ENCODE measurements at places on chromosomes 16 and 17.

DNA sequence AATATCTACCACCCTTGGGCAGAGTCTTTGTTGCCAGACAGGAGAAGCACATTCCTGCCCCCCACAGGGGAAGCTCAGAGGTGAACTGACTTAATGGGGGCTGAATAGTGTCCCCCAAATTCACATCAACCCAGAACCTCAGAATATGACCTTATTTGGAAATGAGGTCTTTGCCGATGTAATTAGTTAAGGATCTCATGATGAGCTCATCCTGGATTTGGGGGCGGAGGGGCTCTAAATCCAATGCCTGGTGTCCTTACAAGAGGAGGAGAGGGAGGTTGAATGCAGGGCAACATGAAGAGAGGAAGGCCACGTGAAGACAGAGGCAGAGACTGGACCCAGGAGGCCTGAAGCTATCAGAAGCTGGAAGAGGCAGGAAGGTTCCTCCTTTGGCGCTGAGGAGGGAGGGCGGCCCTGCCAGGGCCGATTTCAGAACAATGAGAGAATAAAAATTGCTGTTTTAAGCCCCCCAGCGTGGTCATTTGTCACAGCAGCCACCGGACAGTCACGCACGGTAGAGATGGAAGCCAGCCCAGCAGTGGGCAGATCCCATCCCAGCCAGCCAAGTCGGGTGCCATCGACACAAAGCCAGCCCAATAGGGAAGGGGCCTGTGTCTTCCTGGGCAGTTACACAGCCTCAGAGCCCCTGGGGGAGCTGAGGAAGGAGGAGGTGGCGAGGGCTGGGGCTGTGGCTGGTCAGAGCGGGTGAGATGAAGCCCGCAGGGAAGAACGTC, 21.3 kb downstream of the C16orf74 start:
- DNase-seq: no peak

- no peak for DNase-seq
These were observed 23.8 kb downstream of the NLRP1 start for GRCh38 chr17:5560361-5560988.

GRCh38 chr16:77767211-77767610, 21.2 kb upstream of the VAT1L start:
- no peak for DNase-seq

GRCh38 chr17:57918017-57918895, 37.0 kb downstream of the CUEDC1 start:
- no peak for DNase-seq

DNA sequence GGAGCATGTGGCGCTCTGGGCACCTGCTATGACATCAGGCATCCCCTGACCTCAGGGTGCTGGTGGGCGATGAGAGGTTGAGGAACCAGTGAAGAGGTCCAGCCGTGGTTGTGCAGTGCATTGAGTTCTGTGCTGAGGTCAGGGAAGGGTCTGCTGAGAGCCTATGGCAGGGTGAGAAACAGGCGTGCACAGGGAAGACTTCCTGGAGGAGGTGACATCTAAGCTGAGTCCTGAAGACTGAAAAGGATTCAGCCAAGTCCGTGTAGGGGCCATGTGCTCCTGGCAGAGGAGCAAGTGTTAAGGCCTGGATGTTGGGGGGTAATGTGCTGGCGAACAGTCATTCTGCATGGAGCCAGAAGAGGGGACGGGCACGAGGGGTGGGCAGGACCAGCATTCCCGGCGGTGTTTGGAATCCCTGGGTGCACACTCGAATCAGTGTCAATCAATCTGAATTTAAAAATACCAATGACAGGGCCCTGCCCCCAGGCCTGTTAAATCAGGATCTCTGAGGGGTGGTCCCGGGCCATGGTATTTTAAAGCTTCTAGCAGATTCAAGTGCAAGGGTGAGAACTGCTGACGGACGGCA, 65.8 kb upstream of the CIBAR2 start:
- no peak for DNase-seq

DNA sequence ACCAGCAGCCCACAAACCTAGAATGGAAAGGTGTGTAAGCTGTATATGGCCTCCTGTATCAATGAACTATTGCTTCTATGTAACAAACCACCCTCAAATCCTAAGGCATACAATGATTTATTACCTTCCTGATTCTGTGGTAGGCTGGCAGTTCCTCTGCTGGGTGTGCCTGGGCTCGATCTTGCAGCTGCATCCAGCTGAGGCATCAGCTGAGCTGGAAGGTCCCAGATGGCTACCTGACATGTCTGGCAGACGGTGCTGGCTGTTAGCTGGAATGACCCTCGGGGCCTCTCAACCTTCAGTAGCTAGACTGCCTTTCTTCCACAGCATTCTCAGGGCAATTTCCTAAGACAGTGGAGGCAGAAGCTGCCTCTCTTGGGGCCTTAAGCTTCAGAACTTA, 152.7 kb downstream of the RAB11FIP4 start:
- no peak for DNase-seq

GRCh38 chr16:11245988-11246387, 10.0 kb downstream of the SOCS1 start:
- no peak for DNase-seq

DNA sequence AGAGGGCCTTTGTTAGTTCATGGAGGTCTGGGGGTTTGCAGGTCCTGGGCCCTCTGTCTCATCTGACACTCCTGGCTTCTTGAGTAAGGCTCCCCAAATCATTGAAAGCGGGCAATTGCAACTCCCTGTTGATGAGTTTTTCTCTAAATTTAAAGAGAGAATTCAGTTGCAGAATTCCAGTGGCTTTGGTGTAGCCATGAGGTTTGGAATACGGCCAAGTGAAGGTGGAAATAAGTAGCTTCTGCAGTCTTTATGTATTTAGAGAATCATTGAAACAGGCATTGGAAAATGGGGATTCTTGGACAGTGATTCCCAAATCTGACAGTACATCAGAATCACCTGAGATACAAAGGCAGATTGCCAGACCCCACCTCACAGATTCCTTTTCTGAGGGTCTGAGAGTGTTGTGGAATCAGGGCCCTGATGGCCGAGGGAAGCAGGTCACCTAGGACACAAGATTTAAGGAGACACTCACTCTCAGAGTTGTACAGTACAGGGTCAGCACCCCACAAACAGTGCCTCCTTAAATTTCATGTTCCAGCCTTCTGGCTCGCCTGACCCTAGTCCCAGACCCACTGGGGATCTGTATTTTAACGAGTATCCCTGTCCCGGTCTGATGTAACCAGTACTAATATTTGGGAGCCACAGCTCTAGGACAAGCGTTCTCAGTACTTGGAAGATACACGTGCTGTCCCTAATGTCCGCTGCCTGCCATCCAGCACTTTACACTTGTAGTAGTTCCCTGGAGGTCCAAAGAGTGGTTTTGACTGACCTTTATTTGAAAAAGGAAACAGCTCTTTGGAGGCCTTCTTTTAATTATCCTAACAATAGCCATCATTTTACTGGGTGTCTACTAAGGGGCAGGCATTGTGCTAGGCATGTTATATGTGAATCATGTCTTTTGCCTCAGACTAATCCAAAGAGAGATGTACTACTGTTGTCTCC, 37.8 kb downstream of the YPEL2 start:
- no peak for DNase-seq

- DNase-seq: no peak
These were observed 157.0 kb upstream of the SOX9 start for GRCh38 chr17:71963791-71964190.

DNA sequence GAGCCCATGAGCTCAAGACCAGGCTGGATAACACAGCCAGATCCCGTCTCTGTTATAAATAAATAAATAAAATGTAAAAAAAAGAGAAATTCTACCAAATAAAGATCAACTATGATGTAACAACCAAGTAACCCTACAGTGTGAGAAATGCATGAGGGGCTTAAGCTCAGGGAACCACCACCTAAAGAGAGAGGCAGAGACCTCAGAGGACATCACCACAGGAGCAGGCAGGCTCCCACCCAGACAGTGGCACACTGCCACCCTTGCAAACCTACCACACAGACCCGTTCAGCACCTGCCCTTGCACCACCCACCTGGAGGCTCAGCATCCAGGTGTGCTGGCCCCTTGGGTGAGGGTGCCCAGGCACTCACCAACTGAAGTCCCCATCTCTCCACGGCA, 45.6 kb downstream of the ANKRD11 start:
- DNase-seq: no peak

- DNase-seq: no peak
These were observed 51.7 kb downstream of the NXN start for GRCh38 chr17:927611-928461.

- DNase-seq: no peak
These were observed 290.4 kb downstream of the ABCC12 start for GRCh38 chr16:47865337-47865855.

DNA sequence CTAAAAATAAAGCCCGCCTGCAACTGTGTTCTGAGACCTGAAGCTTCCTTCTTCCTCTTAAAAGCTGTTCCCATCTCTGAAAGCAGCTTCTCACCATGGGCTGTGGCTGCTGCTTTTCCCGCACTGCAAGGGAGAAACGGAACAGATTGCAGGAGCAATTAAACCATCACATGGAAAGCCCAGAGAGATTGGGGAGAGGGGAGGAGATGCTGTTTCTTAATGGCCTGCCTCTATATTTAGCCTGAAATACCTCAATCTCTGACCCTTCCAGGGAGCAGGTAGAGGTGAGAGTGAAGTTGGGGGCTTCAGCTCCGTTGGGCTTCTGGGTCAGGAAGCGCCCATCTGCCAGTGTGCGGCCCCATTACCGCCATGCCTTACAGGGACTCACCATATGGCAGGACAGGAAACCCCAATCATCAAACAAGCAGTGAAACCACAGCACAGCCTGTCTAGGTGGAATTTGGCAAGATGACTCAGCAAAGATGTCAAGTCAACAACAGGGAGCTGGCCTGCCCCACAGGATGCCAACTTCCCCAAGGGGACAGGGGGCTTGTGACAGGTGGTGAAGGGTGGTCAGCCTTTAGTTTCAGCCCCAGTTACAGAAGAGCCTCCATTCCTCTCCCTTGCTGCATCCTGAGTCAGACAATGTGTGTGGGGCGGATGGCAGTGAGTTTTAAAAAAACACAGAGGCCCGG, 286.6 kb upstream of the CCL2 start:
- DNase-seq: peak; percentile 82

DNA sequence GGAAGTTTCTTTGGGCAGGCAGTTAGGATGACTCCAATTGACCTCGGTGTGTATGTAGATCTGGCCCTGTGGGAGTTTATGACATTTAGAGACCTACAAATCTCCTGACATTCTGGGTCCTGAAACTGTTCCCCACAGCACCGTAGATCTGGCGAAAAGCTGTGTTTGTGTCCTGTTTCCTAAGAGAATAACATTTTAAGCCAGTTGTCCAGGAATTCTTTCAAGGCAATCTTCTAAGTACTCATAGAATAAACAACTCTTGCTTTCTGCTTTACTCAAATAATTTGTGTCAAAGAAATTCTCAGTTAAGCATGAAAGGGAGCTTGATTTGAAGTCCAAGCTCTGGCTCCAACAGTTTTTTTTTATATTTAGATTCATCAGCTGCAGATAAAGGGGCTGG, 78.5 kb upstream of the ELAC2 start:
- DNase-seq: no peak

DNA sequence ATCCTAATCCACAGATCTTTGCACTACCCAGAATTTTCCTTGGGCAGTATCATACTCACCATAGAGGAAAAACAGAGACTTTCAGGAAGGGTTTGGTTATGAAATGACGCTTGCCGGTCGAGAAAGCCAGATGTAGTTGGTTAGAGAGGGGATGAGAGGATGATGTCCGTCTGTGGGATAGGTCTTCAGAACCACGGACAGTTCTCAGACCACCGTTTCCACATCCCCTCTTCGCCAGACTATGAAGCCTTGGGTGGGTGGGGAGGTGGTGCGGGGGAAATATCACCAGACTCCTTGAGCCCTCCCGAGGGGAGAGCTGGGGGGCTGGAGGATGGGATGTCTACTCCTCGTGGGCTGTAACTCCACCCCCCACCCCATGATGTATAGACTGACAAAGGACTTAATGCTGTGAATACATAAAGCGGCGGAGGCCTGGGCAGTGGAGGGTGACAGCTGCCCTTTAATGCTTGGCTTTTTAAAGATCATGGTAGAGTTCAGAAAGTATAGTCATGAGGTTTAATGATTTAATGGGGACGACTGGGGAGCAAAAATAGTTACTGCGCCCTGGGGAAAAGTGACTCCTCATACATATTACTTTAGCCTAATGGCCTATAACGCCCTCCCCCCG, 96.6 kb downstream of the MRM1 start:
- DNase-seq: no peak

DNA sequence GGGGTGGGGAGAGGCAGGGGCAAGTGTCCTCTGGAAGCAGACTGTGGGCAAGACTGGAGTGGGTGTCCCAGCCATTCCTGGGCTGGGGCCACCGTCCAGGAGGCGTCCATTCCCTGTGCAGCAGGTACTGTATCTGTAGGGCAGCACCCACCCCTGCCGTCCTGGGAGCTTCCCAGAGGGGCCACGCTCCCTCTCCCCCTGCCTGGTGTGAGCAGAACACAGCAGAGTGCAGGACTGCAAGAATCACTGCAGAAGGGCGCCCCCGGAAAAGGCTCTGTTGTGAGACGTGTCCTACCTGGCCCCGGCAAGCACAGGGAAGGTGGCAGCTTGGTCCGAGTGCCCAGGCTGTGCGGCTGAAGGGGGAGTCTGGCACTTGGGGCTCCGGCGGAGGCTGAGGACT, 70.3 kb downstream of the KLHDC4 start:
- DNase-seq: no peak

DNA sequence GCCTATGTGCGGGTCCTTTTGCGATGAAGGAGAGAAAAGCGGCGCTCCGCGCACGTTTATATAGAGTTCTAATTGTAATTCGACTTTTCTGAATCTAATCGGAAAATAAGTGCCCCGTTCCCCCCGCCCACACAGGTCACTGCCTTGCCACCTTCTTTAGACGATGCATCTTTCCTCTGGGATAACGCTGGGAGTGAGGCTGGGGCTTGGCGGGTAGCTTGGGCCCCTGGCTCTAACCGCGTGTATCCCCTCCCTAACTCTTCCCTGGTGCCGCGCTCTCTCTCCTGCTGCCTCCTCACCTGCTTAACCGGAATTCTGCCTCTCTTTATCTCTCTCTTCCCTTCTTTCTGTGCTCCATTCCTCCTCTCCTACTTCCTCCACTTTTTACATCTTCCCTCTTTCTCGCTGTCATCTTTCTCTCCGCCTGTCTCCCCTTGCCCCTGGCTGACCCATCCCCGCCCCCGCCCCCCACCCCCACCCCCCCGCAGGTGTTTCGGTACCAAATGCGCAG, 2.6 kb downstream of the LHX1 start:
- DNase-seq: no peak

GRCh38 chr17:21046216-21046615, 3.4 kb upstream of the USP22 start:
- no peak for DNase-seq

- no peak for DNase-seq
These were observed 1.7 kb upstream of the AKTIP start for GRCh38 chr16:53504665-53505064.
